ENCODE measurements at places on chromosomes 5 and 9. TPM values are rescaled to one million over a fixed set of nuclear protein-coding genes. Genes with fewer than 3 reads are reported as not detected.
A peak's percentile ranks its signal among the peaks of the same experiment; 100 is the strongest.

DNA sequence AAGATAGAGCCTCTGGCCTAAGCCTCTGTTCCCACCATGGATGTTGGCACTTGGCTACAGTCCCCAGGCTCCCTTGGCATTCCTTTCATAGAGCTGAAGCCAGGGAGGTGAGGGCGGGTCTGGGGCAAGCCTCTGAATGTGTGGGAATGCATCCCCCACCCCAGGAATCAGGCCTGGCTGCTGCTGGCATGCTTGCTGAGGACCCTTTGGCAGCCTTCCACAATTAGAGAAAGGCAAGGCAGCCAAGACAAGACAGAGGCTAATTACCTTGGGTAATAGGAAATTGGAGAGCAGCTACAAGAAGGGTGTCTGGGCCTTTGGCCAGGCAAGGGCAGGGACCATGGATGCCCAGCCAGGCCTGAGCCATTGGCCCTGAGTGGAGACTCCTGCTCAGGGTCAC is 204.4 kb upstream of the TRIM32 start:
- no peak for DNase-seq
- no peaks in the 10 kb centered on the region for H3K4me1 ChIP-seq
- H3K27me3 ChIP-seq, result no peaks in the 10 kb centered on the region

DNA sequence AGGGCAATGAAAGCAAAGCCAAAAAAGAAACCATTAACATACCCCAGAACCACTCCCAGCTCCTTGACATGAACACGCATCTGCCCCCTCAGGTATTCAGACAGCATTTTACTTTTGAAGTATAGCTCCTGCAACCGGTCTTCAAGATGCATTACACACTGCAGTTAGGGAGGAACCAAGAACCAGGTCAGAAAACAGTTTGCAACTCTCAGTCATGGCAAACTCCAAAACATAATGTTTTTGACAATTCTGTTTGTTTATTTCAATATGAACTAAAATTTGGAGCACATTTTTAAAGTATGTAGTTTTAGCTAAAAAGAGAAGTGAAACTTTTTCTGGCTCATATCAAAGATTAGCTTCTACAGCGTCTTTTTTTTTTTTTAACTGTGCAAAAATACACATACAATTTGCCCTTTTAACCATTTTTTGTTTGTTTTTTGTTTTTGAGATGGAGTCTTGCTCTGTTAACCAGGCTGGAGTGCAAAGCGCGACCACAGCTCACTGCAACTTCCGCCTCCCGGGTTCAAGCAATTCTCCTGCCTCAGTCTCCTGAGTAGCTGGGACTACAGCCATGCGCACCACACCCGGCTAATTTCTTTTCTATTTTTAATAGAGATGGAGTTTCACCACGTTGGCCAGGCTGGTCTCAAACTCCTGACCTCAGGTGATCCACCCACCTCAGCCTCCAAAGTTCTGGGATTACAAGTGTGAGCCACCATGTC is 12.2 kb upstream of the RAPGEF6 start:
- H3K27me3 ChIP-seq, result no peaks in the 10 kb centered on the region
- H3K4me3 ChIP-seq, result no peak overlapping the region
- no peaks in the 10 kb centered on the region for H3K4me1 ChIP-seq
- H3K36me3 ChIP-seq, result peaks cover 68% of the 10 kb centered on the region

DNA sequence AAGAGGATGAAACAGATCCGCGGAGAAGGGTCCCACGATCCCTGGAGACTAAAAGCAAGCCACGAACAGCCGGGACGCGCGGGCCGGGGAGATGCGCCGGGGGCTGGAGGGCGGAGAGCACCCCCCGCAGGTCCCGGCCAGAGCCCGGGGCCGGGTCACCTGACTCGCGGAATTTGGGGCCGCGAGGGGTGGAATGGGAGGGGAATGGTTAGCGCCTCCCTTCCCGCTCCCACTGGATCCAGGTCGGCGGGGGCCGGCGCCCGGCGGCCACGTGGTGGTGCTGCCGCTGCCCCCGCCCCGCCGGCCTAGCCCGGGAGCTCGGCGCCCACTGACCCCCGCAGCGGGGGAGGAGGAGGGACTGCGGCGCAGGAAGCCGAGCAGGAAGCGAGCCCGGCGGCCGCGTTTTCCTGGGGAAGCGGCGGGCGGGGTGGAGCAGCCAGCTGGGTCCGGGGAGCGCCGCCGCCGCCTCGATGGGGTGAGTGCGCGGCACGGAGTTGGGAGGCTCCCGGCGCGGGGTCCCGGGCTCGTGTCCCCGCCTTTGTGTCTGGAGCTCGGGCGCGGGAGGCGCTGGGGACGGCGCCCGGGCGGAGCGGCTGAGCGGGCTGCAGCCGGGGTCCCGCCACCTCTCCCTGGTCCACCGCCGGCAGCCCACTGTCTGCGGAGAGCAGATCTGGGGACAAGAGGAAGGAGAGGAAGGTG is at the start of gene RAI14:
RAI14 (plus strand) TSS at position 328 of the 699 bp plus-strand sequence. CDS start 30,592 bp downstream, outside the sequence.
- H3K4me3 ChIP-seq, result peak within 1 kb of the TSS; percentile 67
- no peaks in the 10 kb centered on the region for H3K36me3 ChIP-seq
- peaks cover 12% of the 10 kb centered on the region for H3K4me1 ChIP-seq
- peak within 1 kb of the TSS; percentile 63 for H3K27ac ChIP-seq

DNA sequence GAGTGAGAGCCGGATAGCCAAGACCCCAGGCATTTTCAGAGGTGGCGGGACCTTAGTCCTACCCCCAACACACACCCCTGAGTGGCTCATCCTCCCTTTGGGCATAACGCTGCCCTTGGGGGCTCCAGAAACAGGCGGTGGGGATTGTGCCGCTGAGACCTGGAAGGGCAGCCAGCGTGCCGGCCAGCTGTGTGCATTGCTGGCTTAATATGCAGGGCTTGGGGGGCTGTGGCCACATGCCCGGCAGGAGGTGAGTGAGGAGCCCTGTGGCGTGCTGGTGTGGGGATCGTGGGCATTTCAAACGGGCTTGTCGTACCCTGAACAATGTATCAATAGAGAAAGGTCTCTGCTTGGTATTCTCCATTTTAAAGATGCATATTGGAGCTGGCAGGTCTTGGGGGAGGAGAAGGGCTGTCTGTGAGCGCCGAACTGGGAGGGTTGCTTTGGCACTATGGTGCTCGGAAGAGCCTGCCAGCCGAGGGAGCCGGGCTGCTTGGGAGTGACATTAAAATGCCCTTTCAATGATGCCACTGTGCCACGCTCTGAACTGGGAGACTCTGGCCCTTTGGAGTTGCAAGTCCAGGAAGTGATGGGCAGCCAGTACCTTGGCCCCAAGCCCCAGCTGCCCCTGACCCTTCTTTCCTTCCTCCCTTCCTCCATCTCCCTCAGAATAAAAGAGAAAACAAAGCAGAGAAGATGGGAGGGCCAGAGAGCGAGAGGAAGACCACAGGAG is 11.2 kb upstream of the OLFM1 start:
- H3K27ac ChIP-seq, result no peak overlapping the region
- H3K4me1 ChIP-seq, result peaks cover 3% of the 10 kb centered on the region
- no peaks in the 10 kb centered on the region for H3K36me3 ChIP-seq
- no peak for DNase-seq
- peak overlapping the region; percentile 50 for H3K4me3 ChIP-seq

Gene GALNT12
- 0.83 TPM for total RNA-seq

Gene NTMT1
- 51.2 TPM for total RNA-seq

Gene MAT2B
- 26.6 TPM for total RNA-seq

GRCh38 chr5:40475561-40475960 is 204.2 kb upstream of the PTGER4 start:
- no peak overlapping the region for H3K4me3 ChIP-seq
- H3K4me1 ChIP-seq, result no peaks in the 10 kb centered on the region
- H3K27me3 ChIP-seq, result no peaks in the 10 kb centered on the region
- no peak for DNase-seq

Gene ENTPD2
- not detected for total RNA-seq

Gene INSL4
- total RNA-seq, result not detected

Gene SLC4A9
- total RNA-seq, result not detected

GRCh38 chr5:152086668-152087067 is 162.0 kb upstream of the GLRA1 start:
- no peak overlapping the region for H3K4me3 ChIP-seq
- no peaks in the 10 kb centered on the region for H3K36me3 ChIP-seq
- H3K27me3 ChIP-seq, result no peaks in the 10 kb centered on the region

GRCh38 chr9:114385397-114386181 is 2.2 kb downstream of the AKNA start:
- DNase-seq, result peak; percentile 67
- no peaks in the 10 kb centered on the region for H3K27me3 ChIP-seq
- no peaks in the 10 kb centered on the region for H3K36me3 ChIP-seq
- peak overlapping the region; percentile 59 for H3K4me3 ChIP-seq

- no peaks in the 10 kb centered on the region for H3K4me1 ChIP-seq
- no peaks in the 10 kb centered on the region for H3K27me3 ChIP-seq
- no peak for DNase-seq
Observed at GRCh38 chr5:131463656-131464055, 171.4 kb downstream of the RAPGEF6 start.

Gene TMEM252
- total RNA-seq, result not detected

Gene ANKDD1B
- total RNA-seq, result not detected

DNA sequence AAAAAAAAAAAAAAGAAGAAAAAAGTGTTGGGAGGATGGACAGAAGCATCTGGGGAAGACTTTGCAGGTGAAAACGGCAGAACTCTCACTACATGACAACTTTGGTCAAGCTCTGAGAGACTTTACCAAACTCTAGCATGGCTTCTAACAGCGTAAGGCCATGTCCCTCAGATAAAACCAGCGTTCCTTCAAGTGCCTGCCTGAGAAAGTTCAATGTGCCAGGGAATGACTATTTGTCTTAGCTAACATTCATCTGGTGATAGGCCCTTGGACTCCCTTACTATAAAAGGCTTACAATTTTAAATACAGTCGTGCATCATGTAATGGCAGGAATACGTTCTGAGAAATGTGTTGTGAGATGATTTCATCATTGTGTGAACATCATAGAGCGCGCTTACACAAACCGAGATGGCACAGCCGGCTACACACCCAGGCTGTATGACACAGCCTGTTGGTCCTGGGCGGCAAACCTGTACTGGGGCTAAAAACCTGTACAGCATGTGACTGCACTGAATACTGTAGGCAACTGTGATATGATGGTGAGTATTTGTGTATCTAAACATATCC is 14.9 kb upstream of the ZFP62 start:
- H3K4me1 ChIP-seq, result no peaks in the 10 kb centered on the region
- H3K4me3 ChIP-seq, result no peak overlapping the region
- no peak overlapping the region for H3K27ac ChIP-seq
- no peaks in the 10 kb centered on the region for H3K36me3 ChIP-seq
- H3K27me3 ChIP-seq, result no peaks in the 10 kb centered on the region
- no peak for DNase-seq

GRCh38 chr5:114822436-114822835 is 347.3 kb downstream of the TRIM36 start:
- no peak overlapping the region for H3K27ac ChIP-seq
- H3K4me1 ChIP-seq, result no peaks in the 10 kb centered on the region
- DNase-seq, result no peak
- H3K36me3 ChIP-seq, result no peaks in the 10 kb centered on the region
- H3K4me3 ChIP-seq, result no peak overlapping the region
- peaks cover 4% of the 10 kb centered on the region for H3K27me3 ChIP-seq

DNA sequence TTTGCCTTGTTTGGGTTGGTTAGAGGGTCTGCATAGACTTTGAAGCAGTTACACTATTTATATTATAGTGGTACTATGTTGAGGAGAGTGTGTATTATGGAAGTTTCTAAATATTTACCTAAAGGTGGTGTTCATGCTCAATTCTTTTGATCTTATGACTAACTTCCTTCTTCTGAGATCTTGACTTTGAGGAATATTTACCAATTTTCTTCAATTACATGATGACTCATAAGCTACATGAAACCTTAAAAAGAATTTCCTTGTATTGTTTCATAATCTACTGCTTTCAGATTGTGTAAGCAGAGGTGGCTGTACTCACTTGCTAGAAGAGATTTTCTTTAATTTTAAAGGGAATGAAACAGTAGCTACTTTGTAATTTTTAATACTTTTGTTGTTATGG is 276.1 kb downstream of the TAF11L14 start:
- H3K4me1 ChIP-seq, result no peaks in the 10 kb centered on the region
- no peak overlapping the region for H3K4me3 ChIP-seq
- no peaks in the 10 kb centered on the region for H3K36me3 ChIP-seq
- no peak for DNase-seq
- H3K27me3 ChIP-seq, result no peaks in the 10 kb centered on the region
